ENCODE measurements at places on chromosomes 6 and 20. TPM values are rescaled to one million over a fixed set of nuclear protein-coding genes. Genes with fewer than 3 reads are reported as not detected.

DNA sequence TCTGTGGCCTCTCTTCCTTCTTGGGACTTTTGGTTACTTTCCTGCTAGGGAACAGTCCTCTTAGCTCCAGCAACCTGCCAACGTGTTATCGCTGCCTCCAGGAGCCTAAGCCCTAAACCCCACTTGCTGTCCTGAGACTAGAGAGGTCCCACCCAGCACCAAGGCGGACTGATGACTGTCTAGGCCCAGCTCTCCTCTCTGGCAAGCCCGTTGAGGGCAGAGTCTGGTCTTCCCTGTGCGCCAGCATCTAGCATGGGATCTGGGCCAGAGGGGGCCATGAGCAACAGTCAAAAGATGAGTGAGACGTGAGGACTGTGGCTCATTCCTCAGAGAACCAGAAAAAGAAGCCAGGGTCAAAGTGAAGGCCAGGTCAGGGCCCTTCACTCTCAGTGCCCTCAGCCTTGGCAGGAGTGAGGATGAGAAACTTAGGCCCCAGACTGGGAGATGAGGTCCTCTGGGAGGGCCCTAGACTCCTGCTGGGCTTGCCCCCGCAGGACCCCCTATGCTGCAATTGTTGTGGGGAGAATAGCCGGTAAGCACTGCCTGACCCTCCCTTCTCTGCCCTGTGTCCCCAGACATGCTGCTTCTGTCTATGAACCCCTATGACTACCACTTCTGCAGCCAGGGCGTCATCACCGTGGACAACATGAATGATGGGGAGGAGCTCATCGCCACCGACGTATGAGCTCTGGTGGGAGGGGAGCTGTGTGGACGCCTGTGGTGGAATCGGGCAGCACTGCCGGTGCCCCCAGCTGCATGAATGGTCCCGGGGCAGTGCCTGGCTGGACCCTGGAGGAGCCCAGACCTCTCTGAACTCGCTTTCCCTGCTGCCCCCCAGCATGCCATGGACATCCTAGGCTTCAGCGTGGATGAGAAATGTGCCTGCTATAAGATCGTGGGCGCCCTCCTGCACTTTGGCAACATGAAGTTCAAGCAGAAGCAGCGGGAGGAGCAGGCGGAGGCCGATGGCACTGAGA is 30.9 kb downstream of the MYH7B start:
- DNase-seq = no peak

- no peak for DNase-seq
These were observed 293.3 kb downstream of the HACE1 start for GRCh38 chr6:104566411-104566810.

GRCh38 chr6:15395087-15395486 is 149.2 kb downstream of the JARID2 start:
- no peak for DNase-seq

DNA sequence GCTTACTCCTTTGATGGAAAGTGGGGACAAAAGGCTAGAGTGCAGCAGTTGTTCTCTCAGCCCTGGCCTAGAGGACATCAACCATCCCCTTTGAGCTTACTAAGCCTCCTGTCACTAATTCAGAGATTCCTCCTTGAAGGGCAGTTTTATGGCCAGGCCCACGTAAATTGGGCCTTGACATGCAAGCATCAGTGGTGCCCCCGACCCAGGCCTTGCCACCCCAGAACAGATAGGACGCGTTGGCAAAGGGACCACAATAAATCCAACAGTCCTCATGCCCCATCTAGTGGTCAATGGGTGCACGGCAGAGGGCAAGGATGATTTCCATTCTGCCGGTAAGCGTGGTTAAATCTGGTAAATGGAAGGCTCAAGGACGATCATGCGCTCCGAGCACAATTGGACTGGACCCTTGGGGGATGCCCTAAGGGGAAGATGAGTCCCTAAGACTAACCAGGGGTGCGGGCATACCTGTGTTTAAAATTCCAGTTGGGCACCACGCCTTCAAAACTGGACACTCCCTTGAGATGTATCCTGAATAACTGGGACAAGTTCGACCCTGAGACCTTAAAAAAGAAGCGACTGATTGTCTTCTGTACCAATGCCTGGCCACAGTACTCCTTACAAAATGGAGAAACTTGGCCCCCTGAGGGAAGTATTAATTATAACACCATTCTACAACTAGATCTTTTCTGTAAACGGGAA is 32.6 kb downstream of the CEP85L start:
- peak; percentile 6 for DNase-seq

DNA sequence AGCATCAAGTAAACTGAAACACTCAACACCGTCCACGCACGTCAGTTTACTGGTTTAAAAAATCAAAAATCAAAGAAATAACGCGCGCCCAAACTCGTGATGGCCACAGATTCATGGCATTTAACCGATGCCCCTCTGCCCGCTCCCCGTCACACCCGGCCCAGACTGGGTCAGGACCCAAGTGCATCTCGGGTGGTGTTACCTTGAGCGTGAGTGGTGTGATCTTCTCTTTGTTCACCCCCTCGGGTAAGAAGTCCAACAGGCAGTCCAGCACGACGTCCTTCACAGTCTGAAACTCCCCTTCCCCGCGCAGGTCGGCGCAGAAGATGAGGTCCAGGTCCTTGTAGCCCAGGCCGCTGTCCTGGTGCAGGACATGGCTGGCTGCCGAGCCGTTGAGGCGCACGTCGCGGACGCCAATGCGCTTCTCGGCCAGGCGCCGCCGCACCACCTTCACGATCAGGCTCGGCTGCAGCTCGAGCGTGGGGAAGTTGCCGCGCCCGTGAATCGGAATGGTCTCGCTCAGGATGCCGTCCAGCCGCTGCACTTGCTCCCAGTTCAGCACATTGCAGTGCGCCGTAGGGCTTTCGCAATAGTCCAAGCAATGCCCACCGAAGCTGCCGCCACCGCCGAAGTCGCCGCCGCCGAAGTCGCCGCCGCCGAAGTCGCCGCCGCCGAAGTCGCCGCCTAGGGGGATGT is 945 bp downstream of the TENT5A start:
- peak; percentile 45 for DNase-seq

DNA sequence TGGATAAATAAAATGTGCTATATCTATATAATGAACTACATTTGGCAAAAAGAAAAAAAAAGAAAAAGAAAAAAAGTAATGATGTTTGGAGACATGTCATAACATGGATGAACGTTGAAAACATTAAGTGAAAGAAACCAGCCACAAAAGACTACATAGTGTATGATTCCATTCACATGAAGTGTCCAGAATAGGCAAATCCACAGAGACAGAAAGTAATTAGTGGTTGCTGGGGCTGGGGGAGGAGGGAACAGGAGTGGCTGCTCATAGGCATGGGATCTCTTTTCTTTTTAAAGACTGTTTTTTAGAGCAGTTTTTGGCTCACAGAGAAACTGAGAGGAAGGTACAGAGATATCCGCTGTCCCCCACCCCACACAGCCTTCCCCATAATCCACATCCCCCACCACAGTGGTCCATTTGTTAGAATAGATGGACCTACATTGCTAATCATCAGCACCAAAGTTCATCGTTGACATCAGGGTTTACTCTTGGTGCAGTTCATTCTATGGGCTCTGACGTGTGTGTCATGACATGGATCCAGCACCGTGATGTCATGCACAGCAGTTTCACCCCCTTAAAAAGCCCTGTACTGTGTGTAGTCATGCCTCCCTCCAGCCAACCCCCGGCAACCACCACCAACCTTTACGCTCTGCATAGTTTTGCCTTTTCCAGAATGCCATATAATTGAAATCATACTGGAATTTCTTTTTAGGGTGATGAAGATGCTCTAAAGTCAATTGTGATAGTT is 240.9 kb upstream of the RREB1 start:
- DNase-seq = no peak

DNA sequence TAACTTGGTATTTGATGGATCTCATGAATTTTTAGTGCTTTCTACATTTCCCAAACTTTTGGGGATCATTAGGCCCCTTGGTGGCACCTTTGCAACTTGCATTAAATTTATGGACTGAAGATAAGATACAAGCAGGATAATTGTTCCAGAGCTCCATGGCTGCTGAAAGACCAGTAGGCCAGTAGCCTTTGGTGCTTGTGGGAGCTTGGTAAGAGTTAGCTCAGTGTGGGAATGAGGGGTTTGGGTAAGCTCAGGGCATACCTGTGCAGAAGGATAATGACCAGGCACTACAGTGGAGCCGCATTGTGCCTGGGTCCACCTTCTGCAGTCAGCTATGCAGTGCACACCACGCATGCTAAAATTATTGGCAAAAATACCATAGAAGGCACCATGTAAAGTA is 240.5 kb upstream of the SUPT3H start:
- no peak for DNase-seq

DNA sequence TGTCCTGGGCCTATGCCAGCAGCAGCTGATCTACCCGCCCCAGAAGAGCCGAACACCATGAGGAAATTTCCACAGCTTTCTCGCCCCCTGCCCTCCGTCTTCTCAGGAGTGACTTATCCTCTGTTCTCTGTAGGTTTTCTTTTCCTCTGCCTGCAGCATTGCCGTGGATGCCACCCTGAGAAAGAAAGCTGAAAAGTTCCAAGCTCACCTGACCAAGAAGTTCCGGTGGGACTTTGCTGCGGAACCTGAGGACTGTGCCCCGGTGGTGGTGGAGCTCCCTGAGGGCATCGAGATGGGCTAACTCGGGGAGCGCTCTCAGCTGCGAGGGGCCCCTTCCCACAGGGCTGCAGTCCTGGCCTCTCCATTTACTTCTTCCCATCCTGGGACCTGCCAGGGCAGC is 19.2 kb downstream of the AAR2 start:
- DNase-seq = no peak

GRCh38 chr6:36841756-36842155 is 2.5 kb upstream of the CPNE5 start:
- DNase-seq = no peak

RCAN2 gene
- total RNA-seq = 10.8 TPM

DNA sequence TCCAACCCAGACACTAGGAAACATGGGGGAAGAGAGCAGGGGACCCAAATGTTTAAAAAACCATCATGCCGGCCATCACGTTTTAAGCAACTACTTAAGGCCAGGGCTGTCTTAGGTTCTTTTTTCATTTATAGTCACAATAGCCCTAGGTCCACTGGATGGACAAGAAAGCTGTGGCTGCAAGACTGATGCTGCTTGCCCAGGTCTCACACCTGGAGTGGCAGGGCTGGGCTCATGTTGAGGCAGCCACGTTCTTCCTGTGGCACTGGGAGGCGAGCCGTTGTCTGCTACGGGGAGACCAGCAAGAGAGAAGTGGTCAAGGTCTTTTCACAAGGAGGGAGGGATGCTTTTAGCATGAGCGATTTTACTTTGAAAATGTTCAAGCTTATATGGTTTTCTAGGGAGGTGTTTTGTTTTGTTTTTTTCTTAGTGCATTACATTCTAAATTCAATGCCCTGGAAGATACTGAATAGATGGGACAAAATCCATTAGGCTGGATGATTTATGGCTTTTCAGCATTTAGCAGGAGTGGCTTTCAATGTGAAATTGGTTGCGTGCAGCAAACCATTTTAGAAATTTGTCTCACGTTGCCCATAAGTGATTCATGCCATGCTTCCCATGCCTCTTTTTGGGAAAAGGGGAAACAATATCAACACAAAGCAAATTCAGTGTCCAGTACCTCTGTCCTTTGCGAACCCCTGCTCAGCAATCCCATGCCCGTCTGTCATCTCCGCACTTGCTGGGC is 106.6 kb upstream of the SNX9 start:
- no peak for DNase-seq

- no peak for DNase-seq
These were observed 106.1 kb downstream of the UNC5CL start for GRCh38 chr6:40932953-40933352.

Data from tongue (tissue), 3 donors.